ENCODE measurements at places on chromosomes 5 and 9.

DNA sequence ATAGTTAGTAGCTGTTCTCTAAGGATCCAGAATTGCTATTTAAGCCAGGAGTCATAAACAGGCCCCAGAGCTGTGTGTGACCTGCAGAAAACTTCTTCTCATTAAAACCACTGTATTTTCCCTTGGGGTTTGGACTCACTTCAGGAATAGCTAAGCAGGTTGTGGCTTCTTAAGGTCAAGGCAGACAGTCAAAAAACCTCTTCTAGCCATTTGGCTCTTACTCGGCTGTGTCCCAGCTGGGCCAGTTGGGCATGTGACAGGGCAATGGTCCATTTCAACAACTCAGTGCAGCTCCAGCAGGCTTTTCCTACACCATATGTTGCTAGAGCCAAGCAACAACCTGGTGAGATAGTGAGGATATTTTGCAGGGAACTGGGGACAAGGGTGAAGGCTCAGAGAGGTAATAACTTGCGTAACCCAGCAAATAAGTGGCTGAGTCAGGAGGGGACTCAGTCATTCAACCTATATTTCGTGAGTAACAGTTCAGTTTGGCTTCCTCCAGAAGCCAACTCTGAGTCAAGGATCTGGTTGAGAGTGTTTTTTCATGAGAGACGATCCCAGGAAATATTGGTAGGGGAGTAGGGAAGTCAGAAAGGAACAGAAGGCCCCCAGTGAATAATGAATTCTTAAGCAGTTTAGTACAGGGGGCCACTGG, 115.4 kb upstream of the PPP2R2B start:
- DNase-seq = no peak

DNA sequence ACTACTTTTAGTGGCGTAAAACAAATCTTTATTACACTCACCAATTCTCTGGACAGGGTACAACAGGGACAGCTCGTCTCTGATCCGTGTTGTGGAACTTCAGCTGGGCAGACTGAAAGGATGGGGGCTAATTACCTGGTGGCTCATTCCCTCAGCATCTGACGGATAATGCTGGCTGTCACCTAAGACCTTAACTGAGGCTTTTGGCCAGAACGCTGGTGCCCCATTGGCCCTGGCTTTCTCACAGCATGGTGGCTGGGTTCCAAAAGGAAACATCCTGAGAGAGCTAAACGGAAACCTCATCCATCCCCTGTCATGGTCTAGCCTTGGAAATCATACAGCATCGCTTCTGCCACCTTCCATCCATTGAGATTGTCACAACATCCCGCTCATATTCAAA, 62.9 kb downstream of the RAI14 start:
- no peak for DNase-seq

DNA sequence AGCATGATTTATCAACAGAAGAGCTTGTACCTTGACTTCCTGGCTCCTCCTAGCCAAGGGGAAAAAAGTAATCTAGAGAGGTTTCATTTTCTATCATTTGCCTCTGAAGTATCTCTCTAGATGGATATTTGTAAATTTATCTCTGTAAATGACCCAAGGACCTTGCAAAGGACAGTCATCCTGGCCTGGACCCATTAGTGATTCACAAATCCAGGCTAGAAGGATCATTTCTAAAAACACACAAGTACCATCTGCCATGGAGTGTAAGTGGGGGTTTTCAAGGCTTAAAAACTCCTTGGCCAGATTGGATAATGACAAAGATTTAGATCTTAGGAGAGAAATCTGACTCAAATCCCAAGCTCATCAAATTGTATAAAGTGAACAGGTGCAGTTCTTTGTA, 8.1 kb downstream of the TTC23L start:
- DNase-seq = no peak

DNA sequence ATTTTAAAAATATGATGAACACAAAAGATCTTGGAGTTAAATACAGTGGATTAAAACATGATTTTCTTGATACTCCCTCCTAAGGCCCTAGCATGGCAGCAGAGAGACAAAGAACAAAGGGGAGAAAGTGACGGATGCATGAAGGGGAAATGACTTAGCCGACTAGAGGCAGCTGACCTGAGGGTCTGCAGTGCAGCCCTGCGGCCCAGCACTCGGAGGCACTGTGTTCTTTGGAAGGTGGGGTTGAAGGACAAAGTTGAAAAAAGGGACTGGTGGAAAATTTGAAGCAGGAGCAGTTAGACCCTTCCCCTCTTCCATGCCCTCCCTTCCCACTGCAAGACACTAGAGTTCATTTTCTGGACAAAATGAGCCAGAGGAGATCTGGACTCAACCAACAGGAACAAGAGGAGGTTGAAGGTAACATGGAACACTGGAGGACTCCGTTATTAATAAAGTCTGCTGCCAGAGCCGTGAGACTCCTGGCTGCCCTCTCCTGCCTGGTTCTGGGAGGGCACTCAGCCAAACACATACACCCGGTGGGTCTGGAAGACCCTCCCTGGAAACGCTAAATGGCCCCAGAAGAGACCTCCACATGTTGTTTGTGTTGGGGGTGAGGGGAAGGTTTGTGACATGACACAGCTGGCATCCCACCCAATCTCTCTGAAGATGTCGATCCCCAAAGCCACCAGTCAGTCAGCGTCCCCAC, 98.1 kb downstream of the JMY start:
- no peak for DNase-seq

- DNase-seq = no peak
Observed at GRCh38 chr5:62281411-62281810, 24.6 kb upstream of the KIF2A start.

GRCh38 chr9:20478786-20479185, 143.5 kb downstream of the MLLT3 start:
- no peak for DNase-seq

- DNase-seq = no peak
Observed at GRCh38 chr5:24788829-24789514, 144.2 kb upstream of the CDH10 start.

GRCh38 chr5:75640395-75640794, 29.1 kb downstream of the ANKDD1B start:
- no peak for DNase-seq

DNA sequence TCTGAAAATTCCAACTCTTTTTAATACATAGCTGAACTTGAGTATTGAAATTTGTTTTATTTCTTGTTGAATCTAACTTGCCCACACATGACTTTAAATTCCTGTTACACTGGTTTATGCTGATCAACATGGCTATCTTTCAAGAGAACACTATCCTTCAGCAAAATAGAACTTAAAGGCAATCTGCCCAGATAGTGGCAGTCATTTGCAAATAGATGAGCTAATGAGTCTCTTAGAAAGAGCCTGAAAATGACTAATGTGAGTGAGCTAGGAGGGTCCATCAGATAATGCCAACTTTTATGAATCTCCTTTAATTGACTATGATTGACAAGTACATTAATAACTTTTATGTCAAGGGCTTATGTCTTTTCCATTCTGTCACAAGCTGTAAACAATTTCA, 1360.8 kb upstream of the C9orf72 start:
- DNase-seq = no peak

GRCh38 chr5:38445374-38446028, 110.9 kb downstream of the LIFR start:
- DNase-seq = no peak

GRCh38 chr5:143850050-143850683, 38.2 kb downstream of the HMHB1 start:
- no peak for DNase-seq

DNA sequence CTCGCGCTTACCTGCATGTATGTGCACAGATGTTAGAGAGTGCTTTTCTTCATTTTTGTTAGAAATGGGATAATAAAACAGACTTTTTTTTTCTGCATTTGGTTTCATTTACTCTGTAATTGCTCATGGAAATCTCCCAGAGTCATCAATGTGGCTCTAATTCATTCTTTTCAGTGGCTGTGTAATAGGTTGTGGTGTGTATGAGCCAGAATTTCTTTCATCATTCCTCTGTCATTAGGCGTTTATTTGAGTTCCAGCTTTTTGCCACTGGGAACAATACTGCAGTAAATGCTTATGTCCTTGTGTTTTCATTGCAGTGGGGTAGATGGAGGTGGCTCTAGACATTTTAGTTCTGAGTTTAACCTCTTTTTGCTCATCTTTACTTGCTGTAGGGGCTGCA, 118.9 kb downstream of the NXNL2 start:
- no peak for DNase-seq

- no peak for DNase-seq
Observed at GRCh38 chr5:126477294-126478117, 54.3 kb downstream of the GRAMD2B start.

- DNase-seq = no peak
Observed at GRCh38 chr5:77843570-77844372, 67.6 kb upstream of the TBCA start.

GRCh38 chr9:110835404-110835803, 166.8 kb downstream of the MUSK start:
- no peak for DNase-seq

DNA sequence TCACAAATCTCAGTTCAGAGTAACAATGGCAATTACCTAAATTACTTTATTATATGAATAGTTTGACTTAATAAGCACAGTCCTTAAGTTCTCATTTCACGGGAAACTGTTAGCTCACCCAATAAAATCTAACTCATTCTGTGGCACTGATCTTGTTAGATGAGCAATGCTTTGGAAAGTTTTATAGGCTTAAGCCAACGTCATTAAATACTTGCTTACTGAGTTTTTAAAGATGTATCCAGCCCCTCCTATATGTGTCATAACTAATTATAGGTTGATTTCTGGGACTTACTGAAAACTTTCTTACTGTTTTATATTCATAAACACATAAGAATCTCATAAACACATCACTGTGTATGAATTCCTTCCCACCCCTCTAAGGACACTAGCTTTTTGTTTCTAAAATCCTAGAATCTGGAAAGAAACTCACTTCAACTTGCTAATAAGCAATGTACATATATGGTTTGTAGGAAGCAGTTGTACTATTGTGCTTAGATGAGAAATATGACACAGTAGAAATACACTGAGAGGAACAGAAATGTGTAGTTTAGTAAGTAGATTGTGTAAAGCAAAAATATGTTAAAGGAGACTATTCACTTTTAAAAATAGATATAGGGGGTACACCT, 14.1 kb upstream of the MARCOL start:
- DNase-seq = no peak

GRCh38 chr5:147223948-147224791, 10.7 kb upstream of the STK32A start:
- no peak for DNase-seq

GRCh38 chr9:131743501-131743900, 3.6 kb upstream of the RAPGEF1 start:
- no peak for DNase-seq

- no peak for DNase-seq
Observed at GRCh38 chr5:134432677-134433359, 21.1 kb upstream of the CDKN2AIPNL start.

DNA sequence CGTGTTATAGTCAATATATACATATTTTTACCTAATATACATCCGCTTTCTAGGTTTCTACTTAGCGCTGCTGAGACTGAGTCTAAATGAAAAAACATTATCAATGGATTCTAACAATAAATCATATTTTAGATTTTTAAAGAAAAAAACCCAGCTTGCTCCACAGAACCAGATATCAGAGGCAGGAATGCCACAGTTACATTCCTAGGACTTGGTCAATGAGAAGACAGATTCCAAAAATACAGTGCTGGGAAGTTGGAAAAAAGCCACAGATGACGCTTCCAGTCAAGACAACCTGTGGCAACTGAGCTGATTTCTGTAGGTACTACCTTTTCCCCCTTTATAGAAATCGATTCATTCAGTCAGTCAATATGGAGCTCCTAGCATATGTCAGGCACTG, 577 bp upstream of the CCDC112 start:
- no peak for DNase-seq

DNA sequence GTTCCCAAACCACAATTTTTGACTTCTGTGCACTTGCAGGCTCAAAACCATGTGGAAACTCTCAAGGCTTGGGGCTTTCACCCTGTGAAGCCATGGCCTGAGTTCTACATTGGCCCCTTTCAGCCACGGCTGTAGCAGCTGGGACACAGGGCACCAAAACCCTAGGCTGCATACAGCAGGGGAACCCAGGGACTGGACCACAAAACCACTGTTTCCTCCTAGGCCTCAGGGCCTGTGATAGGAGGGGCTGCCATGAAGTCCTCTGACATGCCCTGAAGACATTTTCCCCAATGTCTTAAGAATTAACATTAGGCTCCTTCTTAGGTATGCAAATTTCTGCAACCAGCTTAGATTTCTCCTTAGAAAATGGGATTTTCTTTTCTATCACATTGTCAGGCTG, 312.1 kb upstream of the TUSC1 start:
- DNase-seq = no peak

- peak; percentile 0 for DNase-seq
Observed at GRCh38 chr5:759111-759751, 25.3 kb downstream of the ZDHHC11B start.

DNA sequence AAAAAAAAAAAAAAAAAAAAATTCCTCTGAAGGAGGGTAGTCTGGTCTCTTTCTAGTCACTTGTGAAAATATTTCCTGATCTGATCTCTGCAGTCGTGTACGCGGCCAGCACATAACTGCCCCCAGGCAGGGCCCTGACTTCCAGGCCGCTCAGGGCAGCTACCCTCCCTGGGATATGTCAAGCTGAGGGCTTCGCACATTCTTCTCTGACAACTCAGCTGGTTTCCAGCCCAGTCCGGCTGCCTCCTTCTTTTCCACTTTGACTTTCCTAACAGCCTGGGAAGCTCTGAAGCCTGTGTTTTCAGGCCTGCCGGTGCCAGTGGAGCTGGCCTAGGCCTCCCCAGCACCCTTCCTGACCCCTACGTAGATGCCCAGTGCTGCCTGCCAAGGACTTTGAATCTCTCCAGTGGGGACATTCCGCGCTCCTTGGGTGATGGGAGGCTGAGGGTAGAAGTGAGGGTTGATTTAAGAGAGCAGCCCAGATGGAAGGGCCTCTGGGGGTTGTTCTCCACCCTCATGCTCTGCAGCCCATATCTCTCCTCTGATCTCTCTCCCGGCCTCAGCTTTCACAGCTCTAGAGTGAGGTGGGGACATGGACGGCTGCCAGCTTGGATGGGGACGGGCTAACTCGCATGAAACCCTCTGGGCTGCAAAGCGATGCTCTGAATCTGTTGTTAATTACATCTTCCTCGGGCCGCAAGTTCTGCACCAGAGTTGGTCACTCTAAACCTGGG, 20.7 kb downstream of the COL5A1 start:
- no peak for DNase-seq

DNA sequence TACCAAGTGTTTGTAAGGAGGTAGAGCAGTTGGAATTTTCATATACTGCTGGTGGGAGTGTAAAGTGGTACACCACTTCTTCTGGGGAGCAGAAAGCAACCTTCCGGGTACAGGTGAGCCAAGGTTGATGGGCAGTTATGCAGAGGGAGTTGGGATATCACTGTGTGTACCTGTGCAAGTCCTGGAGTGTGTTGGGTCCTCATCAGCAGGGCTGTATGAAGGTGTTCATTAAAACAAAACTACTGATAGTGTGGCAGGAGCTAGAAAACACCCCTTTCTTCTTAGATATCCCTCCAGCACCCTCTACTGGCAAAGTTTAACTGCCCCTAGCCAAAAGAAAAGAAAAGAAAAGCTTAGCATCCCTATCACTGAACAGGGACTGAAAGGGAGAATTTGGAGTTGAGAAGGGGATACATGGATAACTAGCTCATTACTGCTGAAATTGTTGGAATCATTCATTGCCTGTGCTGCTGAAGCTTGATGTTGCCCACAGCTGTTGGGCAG, 10.7 kb downstream of the MARCHF6 start:
- DNase-seq = no peak

Data from NCI-H1417 treated with DMSO at 0.1 percent for 48 hours (cell line).